GM13976 (cell line): ENCODE measurements at places on chromosomes 5 and 9.

DNA sequence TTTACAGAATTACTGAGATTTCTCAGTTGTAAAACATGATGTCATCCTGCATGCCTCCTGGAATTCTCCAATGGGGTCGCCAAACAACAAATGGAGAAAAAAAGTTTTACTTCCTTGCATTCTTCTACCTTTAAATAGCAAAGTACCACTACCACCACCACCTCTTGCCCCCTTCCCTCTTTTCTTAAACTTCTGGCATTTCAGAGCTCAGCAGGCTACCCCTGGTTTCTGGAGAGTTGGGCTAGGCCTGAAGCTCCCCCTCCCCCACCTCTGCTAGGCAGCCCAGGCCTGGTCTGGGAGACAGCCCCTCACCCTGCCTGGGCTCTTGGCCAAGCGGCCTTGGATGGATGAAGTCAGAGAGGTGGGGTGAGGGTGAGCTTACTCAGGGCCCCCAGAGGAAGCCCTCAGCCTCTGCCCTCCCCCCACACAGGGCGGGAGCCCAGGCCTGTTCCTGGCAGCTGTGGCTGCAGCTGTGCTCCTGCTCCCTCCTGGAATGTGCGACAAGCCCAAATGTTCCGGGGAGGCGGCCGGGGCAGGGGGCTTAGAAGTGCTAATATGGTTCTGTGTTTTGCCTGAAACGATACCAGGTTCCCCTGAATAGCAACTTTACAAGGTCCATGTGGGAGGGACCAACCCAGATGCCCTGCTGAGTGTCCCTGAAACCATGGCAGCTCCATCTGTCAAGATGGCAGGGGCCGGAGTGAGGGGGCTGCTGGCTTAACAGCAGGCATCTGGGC, 6.0 kb upstream of the CCIN start:
- DNase-seq, result peak; percentile 12

DNA sequence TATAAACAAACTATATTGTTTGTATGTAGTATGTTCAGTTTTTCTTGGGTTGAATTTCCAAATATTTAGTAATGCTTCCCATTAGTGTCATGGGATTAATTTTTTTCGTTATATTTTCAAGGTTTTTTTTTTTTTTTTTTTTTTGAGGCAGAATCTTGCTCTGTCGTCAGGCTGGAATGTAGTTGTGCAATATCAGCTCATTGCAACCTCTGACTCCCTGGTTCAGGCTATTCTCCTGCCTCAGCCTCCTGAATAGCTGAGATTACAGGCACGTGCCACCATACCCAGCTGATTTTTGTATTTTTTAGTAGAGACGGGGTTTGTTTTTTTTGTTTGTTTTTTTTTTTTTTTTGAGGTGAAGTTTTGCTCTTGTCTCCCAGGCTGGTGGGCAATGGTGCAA, 10.6 kb downstream of the DDX46 start:
- no peak for DNase-seq

DNA sequence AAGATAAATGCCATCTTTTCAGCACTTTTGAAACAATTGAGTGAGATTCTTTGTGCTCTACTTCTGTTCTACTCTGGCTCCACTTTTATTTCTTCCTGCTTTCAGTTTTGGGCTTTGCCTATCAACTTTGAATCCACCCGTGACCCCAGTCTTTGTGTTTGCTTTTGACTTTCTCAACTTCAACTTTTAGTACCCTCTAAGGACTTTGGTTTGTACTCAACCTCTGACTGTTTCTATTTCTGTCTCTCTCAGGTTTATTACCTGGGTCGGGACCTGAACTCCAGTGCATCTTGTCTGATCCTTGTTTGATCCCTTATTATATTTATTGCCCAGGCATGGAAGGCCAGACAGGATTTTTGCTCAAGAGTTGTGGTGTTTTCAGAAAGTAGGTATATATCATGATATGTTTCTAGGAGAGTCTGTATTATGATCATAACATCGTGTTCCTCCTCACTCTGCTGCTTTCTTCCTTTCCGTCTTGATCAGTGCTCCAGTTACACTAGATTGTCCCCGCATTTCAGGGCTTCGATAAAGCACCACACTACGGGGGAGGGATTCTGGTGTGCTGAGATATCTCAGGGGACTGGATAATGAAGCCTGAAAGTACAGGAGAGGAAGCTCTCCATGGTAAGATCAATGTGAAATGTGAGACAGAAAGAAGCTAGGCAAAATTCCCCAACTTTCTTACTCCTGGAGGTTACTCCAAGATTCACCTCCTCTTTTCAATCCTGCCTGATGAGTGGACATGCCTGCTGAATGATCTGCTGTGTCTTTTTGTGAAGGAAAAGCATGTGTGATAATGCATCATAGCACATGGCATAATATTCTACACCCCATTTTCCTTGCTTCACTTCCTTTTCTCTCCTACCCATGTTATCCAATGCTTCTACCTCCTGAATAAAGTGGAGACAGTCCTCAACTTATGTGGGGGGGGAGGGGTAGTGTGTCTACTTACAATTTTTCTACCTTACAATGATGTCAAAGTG, 155.5 kb upstream of the GRIN3A start:
- DNase-seq, result no peak

DNA sequence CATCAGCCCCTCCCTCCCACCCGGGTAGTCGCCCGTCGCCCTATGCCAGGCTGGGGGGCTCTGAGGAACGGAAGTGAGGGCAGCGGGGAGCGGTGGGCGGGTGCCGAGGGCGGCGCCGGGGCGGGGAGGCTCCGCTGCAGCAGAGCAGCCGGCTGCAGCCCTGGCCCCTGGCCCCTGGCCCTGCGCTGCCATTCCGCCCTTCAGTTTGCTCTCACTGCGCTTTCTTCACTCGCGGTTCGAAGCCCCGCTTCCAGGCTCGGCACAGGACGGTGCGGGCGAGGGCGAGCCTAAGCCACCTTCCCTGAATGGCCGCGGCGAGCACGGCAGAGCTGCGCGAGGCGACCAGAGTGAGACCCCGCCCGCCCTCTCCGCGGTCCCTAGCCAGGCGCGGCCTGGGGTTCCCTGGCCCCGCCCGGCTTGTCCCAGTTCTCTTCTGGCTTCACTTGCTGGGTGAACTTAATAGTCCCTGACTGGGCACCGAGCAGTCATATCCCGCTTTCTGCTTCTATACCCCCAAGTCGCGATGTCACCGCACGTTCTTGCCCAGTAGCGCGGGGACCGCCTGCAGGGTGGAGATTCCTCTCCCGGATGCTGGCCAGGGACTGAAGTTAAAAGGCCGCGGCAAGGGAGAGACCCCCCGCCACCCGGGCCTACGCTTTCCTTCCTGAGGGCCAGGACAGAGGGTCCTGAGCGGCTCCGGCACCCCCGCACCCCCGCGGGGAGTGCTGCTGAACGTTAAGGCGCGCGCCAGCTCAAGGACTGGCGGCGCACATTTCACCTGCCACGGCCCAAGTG, 623 bp upstream of the TRIM36 start:
- DNase-seq, result peak; percentile 32

- DNase-seq, result no peak
Observed at GRCh38 chr9:134130503-134131375, 5.1 kb upstream of the WDR5 start.

- no peak for DNase-seq
Observed at GRCh38 chr9:749716-750115, 91.8 kb upstream of the DMRT1 start.

DNA sequence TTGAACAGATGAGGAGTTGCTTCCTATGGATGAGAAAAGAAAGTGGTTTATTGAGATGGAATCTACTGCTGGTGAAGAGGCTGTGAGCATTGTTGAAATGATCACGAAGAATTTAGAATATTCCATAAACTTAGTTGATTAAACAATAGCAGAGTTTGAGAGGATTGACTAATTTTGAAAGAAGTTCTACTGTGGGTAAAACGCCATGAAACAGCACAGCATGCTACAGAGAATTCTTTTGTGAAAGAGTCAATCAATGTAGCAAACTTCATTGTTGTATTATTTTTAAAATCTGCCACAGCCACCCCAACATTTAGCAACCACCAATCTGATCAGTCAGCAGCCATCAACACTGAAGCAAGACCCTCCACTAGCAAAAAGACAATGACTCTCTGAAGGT, 309.1 kb downstream of the SPOCK1 start:
- DNase-seq, result no peak

DNA sequence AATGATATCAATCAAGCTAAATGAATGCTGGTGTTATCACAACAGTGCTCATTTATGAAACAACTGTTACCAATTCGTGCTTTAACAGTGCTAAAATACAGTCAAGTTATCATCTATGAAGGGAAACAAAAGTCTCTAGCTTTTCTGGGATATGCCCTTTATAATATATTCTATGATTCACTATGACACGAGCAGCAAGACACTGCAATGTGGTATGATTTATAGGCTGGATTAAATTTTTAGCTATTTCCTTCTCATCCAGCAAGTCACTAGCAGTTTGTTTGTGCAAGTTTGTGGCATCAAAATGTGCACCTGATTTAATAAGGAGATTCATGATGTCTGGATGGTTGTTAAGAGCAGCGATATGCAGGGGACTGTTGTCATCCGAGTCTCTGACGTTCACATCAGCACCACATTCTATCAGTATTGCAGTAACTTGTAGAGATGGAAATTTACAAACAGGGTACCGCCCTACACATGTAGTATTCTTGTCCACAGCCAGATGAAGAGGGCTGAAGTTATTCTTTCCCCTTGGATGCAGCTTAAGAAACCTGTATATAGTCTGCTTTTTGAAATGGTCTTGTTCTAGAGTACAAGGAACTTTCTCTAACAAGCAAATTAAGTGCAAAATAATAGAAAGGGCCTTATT, 20.3 kb downstream of the FEM1C start:
- no peak for DNase-seq

- DNase-seq, result peak; percentile 50
Observed at GRCh38 chr5:111254613-111255012, 30.4 kb downstream of the CAMK4 start.

DNA sequence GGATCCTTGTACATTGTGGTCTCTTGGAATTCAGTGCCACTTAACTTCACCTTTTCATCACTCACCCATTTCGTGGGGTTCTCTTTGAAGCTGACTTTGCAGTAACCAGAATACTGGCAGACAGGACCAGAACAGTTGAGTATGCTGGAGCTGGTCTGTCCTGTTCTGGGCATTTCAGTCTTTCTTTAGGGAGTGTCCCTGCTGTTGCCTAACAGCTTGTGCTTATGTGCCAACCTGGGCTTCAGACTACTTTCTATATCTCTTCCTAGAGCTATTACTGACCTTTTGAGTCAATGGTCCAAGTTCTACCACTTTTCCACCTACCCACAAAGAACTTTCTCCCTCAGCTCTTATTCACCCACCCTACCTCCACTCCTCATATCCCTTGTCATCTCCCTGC, 10.0 kb upstream of the INSL6 start:
- DNase-seq, result no peak

- no peak for DNase-seq
Observed at GRCh38 chr9:137385061-137385655, 37.8 kb downstream of the EXD3 start.

- no peak for DNase-seq
Observed at GRCh38 chr5:111478266-111478665, 34.1 kb downstream of the STARD4 start.

- DNase-seq, result no peak
Observed at GRCh38 chr5:136620016-136620419, 254.7 kb upstream of the TRPC7 start.

- DNase-seq, result no peak
Observed at GRCh38 chr5:152256580-152256979, 148.5 kb downstream of the NMUR2 start.

DNA sequence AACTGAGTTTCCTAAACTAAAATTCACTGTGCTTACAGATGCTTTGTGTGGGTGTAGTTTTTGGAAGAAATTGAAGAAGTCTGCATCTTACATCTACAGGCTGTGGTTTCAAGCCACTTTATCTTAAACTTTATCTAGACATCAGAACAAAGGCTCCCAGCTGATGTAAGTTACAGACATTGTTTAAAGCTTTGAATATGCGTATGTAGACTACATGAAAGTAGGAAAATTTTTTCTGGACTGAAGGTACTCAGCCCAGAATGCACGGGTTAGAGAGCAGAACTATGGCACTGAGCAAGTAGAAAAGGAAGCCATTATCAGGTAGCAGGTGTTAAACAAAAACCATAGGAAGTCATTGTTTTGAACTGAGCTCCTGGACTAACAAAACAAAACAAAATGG, 185.4 kb downstream of the TTC39B start:
- DNase-seq, result no peak

GRCh38 chr5:18507114-18507513, 872.9 kb downstream of the TAF11L14 start:
- no peak for DNase-seq

DNA sequence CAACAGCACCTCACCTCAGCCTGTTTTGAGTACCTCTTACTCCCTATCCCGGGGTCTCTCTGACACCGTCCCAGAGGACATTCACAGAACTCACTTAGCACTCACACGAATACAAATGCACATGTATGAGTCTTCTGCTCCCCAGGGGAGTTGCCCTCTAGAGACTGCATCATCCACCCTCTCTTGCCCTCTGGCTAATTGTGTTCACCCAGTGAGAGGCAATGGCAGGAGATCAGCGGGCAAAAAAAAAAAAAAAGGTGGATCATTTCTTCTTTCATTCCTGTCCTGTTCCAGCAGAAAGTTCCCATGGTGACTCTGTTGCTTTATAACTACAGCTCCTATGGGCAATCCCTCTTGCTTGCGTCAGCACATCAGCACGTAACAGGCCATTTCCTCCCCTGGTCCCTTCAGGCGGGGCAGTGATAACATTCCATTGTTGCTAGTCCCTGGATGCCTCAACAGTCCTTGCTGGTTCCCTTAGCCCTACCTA, 23.5 kb upstream of the SNX2 start:
- DNase-seq, result no peak

- no peak for DNase-seq
Observed at GRCh38 chr5:164346785-164347630, 841.6 kb downstream of the MAT2B start.

DNA sequence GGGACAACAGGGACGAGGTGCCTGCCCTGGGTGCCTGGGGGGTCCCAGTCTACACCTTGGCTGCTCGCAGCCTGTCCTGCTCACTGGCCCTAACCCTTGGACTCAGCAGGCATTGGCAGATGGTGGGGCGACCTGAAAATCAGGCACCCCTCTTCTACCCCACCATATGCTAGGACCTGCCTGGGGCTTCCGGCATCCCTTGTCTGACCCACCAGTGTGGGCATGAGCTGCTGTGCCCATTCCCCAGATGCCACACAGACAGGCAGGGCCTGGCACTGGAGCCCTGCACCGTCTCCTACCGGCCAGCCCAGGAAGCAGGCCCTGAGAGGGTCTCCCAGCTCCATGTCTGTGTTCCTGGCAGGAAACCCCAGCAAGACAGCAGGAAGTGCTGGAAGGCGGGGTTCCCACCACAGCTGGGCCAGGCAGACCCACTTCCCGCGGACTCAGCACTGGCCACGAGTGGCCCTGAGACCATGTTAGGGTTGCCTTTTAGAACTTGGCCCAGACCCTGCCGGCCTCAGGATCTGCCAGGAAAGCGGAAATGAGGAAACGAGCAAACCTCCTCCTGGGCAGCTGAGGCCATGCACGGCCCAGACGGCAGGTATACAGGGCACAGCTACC, 3.1 kb downstream of the NINJ1 start:
- DNase-seq, result no peak

- no peak for DNase-seq
Observed at GRCh38 chr5:1235379-1235778, 10.2 kb downstream of the SLC6A18 start.

GRCh38 chr5:180526269-180526668, 32.1 kb downstream of the CNOT6 start:
- DNase-seq, result no peak

- DNase-seq, result no peak
Observed at GRCh38 chr9:101485924-101486692, 47.5 kb upstream of the RNF20 start.
